8988T (cell line): ENCODE measurements at places on chromosomes 3 and 15.

DNA sequence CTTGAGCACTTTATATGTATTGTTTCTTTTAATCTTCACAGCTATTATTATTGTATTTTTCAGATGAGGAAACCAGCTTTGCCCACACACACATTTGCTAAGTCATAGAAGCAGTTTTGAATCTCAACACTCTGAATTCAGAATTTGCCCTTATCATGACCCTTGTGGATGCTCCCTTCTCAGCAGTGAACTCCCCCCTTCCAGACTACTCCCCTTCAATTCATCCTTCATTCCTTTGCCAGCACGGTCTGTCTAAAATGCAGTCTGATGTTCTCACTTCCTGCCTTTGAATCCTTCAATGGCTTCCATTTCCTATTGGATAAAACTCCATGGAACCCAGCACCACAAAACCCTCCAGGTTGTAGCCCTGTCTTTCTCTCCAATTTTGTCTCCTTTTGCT is 52.5 kb upstream of the TSC22D2 start:
- no peak for DNase-seq

DNA sequence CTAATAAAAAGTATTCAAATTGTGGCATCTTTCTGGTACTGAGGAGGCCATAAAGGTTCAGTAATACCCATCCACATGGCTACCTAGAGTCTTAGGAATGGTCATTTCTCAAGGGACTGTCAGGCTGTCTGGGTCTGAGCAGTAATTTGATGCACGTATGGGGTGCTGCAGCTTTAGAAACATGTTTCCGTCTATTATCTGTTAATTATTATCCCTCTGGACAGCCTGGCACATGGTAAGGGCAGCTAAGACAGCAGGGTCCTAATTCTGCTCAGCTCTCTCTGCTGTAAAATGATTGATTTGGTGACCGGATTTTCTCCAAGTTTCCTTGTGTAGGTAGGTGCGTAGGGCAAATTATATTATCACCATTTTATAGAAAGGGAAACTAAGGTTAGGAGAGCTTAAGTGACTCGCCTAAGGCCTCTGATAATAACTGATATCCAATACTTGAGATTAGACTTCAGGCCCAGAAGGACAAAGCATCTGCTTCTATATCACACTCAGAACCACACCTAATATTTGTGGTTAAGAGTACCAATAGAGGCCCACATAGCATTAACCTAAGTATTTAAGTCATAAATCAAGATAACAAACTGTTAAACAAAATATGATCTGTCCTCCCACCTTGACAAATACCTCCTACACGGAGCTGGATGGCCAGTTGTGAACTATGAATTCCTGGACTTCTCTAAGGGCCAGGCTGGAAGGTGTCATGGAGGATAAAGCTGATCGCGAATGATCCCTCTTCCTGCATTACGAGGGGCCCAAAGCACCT is 2.9 kb upstream of the RAP2B start:
- no peak for DNase-seq

- DNase-seq: no peak
These were observed 23.3 kb downstream of the IREB2 start for GRCh38 chr15:78461171-78461888.

DNA sequence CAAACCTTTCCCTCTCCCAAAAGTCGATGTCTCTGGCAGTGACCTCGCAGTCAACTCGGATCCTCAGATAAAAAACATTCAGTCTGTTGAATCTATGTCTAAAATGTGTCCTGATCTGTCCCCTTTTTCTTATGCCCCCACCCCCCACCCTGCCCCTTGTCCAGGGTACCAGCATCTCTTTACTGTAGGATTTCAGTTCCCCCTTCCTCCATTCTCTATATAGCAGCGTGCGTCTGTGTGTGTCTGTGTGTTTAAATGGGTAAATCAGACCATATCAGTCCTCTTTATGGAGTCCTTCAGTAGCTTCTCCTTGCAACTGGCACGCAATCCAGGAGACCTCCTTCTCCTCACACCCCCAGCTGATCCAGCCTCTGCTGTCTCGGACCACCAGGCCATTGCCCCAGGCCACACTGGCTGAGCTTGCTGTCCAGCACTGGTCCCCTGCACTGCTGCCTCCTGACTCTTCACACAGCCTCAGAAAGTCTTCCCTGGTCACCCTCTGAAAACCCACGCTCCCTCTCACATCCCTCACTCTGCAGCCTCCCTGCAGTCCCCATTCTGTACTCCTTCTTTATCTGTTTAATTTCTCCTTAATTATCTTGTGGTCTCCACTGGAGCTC is 1.5 kb downstream of the LRRK1 start:
- DNase-seq: no peak

DNA sequence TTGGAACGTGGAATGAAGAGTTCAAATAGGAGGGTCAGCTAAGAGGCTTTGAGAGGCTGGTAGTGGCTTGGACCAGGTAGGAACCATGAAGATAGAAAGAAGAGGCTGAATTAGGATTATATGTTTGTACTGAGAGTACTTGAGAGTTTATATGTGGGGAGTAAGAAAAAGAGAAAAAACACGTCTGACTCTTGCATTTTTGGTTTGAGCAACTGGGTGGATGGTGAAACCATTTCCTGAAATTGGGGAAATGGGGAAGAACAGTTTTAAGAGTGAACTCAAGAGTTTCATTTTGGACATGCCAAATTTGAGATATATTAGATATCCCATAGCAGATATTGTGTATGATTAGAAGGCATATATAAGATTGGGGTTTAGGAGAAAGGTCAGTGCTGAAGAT is 92.9 kb upstream of the TNIK start:
- DNase-seq: no peak

GRCh38 chr3:43696881-43697280 is 6.1 kb downstream of the ABHD5 start:
- no peak for DNase-seq

DNA sequence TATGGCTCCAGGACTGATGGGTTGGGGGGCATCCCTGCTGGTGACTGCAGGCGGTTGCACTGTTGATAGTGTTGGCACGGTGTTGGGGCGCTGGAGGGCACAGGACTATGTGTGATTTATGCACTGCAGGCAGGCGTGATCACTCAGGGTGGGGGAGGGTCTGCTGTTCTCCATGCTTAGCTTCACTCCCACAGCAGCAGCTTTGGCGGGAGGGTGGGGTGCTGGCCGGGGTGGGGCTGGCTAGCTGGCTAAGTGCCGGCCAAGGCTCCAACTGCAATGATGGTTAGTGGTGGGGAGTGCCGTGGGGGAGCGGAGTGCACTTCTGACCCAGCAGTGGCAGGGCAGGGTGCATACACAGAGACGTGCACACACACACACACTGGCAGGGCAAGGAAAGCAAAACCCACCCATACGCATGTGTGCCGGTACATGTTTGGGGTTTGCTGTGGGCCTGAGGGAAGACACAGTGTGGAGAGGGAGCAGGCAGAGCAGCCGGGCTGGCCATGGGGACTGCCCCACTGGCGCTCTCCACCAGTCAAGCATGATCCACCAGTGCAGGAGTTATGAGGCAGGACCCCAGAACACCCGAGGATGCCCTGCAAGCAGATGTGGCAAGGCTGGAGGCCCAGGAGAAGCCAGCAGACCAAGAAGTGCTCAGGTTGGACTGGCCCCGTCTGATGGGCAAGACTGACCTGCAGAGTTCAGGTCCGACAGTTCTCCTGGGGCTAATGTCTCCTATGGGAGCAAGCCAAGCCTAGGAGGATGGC is 16.5 kb upstream of the FGF7 start:
- no peak for DNase-seq

- no peak for DNase-seq
These were observed 1.1 kb downstream of the RIOX2 start for GRCh38 chr3:97970956-97971620.

DNA sequence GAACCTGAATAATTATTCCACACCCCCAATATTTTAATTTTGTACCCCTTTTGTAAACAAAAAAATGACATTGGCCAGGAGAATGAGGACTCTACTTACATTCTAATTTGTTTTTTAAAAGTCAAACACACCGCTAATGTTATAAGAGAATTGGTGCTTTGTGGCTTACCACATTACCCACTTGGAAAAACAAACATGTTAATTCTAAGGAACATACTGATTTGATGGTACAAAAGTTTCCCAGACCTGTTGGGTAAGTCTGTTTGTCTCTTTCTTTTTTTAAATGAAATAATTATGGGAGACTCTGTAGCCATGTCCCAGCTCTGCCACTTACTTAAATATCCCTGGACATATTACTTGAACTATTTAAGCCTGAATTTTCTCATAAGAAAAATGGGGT is 352.5 kb upstream of the C2CD4B start:
- no peak for DNase-seq

DNA sequence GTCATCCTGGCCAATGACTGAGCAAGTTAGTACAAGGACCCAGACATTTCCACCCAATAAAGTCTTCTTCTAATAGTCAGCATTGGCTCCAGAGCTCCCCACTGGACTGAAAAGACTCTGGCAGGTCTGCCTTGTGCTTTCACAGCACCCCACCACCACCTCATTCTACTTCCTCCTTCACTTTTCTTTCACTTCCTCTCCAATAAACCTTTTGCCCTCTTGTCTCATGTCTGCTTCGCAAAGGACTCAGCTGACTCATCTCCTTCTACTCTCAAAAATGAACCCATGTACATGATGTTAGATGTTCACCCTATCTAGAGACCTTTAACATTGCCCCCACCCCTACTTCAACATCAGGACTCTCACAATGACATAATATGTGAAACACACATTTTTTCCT is 181.0 kb upstream of the PPP2R3A start:
- DNase-seq: no peak

- DNase-seq: no peak
These were observed 118.5 kb upstream of the ABHD17C start for GRCh38 chr15:80576519-80577090.

- peak; percentile 76 for DNase-seq
These were observed 11.0 kb upstream of the FBLN2 start for GRCh38 chr3:13537909-13538296.

DNA sequence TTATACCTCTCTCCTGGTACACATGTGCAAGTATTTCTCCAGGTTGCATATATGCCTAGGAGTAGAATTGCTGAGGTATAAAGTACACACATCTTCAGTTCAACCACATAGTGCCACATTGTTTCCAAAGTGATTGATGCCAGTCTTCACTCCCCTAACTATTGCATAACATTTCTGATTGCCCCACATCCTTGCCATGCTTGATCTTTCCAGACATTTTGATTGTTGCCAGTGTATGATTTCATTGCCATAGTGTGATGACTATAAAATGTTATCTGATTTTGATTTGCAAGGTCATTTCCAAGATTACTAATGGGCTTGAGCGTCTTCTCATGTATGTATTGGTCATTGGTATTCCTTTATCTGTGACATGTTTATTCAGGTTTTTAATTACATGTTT is 61.1 kb upstream of the MLF1 start:
- DNase-seq: no peak

GRCh38 chr3:21449738-21450137 is 301.3 kb downstream of the ZNF385D start:
- no peak for DNase-seq

DNA sequence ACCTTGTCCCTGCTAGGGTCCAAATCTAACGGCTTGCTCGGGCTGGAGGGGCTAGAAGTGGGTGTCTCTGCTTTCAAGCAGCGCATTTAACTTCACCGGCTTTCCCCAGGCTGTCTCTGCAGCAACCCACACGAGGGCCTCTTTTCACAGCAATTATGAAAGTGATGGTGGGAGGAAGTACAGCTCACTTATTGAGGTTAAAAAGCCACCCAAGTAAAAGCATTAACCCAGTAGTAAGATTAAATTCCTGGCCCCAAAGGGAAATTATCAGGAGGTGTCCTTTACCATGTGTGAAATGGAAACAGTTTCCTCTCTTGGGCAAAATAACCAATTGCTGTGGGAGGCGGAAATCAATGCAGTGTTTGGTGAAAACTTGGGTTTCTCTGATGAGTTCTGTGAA is 41.1 kb downstream of the NGRN start:
- no peak for DNase-seq

DNA sequence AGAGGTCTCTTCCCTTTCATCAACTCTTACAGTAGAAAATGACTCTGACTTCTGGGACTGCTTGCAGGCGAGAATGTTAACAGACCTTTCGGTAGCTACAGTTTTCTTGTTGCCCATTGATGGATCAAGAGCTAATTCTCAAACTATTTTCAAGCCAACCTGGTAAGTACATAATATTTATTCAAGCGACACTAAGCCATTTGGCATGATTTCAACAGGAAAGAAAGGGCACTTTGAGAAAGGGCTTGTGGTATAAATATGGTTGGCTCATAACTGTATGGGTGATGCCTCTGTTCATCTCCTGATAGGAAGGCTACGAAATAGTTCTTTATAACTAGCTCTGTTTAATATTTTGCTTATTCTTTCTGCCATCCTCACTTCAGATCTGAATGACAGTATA is 196.2 kb upstream of the CNTN4 start:
- DNase-seq: no peak

GRCh38 chr3:177589911-177590381 is 392.7 kb upstream of the TBL1XR1 start:
- DNase-seq: no peak

- no peak for DNase-seq
These were observed 116.1 kb downstream of the FAM43A start for GRCh38 chr3:194801461-194802432.

DNA sequence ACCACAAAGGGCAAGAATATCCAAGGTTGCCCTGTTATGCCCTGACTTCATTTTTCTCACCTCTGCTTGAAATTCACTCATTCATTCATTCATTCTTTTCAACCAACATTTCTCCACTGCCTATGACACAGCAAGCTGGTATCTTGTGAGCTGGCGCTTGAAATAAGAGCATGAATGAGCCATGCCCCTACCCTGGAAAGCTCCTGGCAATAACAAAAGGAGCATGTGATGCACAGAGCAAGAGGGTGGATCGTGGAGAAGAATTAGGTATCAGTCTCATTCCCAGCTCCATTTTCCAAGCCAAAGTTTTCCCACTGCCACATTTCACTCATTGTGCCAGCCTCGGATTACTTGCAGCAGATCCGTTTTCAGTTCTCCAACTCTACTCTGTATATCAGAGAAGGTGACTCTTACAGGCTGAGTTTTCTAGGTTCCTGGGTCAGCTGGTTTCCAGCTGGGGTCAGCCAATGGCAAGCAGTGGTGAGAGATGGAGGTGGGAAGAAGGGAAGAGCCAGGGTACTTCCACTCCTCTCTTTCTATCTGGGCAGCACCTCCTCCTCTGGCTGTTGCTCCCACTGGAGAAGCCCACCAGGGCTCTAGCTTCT is 144.8 kb downstream of the SUCLG2 start:
- no peak for DNase-seq

DNA sequence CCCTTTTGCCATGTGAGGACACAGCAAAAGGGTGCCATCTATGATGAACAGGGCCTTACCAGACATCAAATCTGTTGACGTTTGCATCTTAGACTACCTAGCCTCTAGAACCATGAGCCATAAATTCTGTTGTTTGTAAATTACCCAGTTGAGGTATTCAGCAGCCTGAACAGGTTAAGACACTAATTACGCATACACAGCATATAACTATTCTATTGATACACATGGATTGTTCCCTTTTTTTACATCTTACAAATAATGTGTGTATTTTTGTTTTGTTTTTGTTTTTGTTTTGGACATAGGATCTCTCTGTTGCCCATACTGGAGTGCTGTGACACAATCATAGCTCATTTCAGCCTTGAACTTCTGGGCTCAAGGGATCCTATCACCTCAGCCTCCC is 255.5 kb downstream of the OPA1 start:
- DNase-seq: no peak

- no peak for DNase-seq
These were observed 18.9 kb downstream of the COLQ start for GRCh38 chr3:15502616-15503015.

- no peak for DNase-seq
These were observed 49.0 kb downstream of the LARS2 start for GRCh38 chr3:45437383-45437782.
